ENCODE measurements at places on chromosomes 1 and 21.

- DNase-seq = no peak
These were observed 124.4 kb upstream of the CACYBP start for GRCh38 chr1:174875306-174875705.

GRCh38 chr1:40409467-40409866, 35.9 kb downstream of the SMAP2 start:
- no peak for DNase-seq

DNA sequence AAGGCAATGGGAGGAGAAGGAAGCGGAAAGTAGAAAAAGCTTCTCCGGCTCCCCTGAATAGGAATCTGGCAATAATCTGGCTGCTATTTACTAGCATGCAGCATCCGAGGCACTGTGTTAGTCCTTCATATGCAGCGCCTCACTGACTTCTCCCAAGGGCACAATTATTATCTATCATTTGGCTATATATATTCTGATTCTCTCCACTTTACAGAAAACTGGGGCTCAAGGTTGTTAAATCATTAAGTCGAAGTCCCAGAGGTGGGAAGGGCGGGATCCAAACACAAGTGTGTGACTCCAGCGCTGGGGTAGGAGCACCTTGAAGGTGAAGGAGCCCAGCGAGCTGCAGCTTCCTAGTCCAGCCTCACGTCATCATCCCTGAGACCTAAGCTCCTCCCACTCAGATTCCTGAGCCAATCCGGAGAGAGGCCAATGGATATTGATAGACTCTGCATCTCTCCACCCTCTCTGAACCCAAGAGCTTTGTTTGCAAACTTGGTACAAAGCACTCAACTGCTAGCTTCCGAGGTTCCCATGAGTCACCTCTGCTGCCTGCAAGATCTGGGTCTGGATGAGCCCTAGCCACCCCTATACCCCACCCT, 16.6 kb upstream of the EYA3 start:
- no peak for DNase-seq

GRCh38 chr1:236844499-236845271, 49.6 kb downstream of the MTR start:
- DNase-seq = no peak

DNA sequence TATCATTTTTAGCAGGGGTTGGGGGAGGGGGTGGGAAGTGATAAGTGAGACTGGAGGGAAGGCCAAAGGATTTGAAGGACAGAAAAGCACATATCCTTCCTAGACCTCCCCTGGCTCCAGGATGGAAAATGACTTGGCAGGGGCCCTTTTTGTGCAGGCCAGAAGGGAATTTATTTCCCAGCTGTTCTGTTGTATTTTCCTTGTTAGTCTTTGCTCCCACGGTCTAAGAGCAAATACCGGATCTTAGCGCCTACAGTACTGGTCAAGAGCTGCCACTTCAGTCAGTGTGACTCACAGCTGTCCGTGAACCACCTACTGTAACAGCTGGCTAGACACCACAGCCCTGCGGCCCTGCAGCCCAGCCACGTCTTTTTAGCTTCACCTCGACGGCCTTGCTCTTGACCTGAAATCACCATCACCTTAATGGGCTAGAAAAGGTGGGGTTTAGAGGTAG, 51.0 kb upstream of the ERRFI1 start:
- DNase-seq = no peak

GRCh38 chr21:16538936-16539440, 809.2 kb downstream of the USP25 start:
- DNase-seq = no peak

GRCh38 chr1:175494011-175494554, 249.3 kb downstream of the TNR start:
- no peak for DNase-seq

- DNase-seq = no peak
These were observed 136.6 kb downstream of the PLXNA2 start for GRCh38 chr1:208107425-208108212.

DNA sequence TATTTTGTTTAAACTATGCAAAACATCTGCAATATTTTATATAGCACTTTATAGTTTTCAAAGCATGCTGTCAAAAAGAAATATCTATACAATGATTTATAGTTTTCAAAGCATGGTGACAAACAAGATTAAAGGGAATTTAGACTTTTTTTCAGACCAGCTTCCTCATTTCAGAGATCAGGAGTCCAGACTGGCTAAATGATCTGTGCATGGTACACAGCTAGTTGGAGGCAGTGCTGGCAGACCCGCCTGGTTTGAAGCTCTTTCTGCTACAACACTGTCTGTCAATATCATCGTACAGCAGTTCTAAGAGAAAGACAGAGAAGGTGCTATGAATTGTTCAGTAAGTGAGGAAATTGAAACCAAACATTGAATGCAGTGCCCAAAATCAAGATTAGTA, 479.0 kb downstream of the PTBP2 start:
- no peak for DNase-seq

DNA sequence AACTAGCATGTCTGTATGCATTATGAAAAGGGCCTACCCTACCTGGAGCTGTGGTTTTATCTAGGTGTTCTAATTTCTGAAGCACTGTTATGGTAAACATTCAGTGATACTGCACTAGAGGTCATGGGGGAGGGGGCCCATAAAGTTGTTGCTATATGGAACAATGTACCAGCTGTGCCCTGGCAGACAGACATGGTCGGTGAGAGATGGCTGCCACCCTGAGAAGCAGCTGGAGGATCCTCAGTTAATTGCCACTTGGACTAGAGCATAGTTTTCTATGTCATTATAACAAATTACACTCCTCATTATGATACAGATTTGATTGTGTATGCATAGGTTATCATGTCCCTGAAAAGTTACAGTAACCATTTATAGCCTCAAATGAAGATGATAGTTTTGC, 45.4 kb downstream of the ILDR2 start:
- DNase-seq = no peak

DNA sequence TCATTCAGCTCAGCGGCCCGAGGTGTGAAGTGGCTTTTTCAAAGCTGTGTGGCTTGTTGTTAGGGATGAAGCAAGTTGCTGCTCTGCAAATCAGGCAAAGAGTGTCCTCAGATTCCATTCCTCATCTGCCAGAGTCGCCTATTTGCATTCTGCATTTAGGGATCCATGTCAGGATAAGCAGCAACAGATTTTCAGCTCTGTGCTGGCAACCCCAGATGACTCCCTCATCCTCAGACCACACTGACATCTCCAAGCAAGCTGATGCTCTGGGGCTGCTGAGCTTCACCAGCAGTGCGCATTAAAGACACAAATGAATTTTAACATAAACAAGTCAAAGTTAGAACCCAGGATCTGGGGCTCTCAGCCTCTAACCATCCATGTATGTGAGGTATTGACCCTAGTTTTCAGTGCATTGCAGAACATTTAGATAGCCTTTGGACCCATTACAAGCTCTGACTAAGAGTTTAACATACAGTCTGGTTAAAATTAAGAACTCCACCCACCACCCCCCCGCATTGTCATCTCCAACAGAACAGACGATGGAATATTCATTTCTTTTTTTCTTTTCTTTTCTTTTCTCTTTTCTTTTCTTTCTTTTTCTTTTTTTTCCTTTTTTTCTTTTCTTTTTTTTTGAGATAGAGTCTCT, 10.9 kb downstream of the CFAP107 start:
- DNase-seq = no peak

Measured in tibial nerve (tissue), 4 donors.